Transverse colon (tissue), 4 donors: ENCODE measurements at places on chromosomes 11 and 22.

DNA sequence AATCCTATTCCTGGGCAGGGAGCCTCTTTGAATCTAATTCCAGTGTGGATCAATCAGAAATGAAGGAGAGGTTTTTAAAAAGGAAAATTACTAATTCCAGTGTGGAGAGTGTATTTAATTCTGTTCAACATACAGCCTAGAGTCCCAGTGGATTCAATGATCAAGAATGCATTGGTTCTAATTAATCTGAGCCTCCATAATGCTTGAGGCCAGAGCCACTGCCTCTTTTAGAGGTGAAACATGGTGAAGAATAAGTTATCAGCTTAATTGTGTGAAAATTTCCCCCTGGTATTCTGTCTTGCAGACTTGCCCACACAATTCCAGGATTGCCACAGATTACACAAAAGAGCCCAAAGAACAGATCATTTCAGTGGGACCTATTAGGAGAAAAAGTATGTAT, 87.7 kb downstream of the TECTA start:
- no peak for DNase-seq

- no peak for DNase-seq
These were observed 104.3 kb downstream of the RPL27A start for GRCh38 chr11:8786933-8787332.

DNA sequence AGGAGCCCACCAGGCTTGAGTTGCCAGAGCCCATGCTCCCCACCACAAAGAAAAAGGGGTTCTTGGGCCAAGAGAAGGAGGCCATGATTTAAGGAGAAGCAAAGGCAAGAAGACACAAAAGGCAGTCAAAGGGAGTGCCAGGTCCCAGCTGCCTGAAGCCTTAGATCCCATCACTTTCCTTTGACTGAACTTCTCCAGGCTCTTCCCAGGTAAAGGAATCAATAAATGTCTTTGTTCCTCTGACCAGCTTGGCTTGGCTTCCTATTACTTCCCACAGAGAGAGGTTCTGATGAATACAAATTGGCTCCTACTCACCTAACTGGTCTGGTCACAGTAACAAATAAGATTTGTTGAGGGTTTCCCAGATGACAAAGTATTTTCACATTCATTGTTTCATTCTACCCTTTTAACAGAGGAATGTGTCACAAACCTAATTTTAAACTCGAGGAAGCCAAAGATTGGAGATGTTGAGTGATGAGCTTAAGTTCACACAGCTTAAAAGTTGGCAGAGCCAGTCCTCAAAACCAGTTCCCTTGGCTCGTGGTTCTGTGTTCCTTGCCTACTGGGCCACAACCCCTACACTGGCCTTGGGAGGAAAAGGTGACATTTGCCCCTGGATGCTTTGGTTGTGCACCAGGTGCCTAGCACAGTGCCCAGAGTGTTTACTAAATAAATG, 96.4 kb upstream of the SESN3 start:
- no peak for DNase-seq

DNA sequence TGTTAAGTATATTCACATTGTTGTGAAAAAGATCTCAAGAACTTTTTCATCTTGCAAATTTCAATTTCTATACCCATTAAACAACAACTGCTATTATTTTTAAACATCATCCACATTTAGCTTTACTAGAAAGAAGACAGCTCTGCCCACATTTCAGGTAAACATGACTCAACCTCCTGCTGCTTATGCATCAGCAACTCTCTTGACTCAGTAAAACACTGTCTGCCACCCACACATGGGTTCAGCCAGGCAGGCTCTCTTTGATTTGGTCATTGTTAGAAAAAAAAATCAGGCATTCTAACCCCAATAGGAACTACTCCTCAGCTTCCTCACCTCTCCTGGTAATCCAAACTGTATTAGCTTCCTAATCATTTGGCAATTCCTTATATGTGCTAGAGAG, 5.1 kb upstream of the ENDOD1 start:
- DNase-seq, result no peak

DNA sequence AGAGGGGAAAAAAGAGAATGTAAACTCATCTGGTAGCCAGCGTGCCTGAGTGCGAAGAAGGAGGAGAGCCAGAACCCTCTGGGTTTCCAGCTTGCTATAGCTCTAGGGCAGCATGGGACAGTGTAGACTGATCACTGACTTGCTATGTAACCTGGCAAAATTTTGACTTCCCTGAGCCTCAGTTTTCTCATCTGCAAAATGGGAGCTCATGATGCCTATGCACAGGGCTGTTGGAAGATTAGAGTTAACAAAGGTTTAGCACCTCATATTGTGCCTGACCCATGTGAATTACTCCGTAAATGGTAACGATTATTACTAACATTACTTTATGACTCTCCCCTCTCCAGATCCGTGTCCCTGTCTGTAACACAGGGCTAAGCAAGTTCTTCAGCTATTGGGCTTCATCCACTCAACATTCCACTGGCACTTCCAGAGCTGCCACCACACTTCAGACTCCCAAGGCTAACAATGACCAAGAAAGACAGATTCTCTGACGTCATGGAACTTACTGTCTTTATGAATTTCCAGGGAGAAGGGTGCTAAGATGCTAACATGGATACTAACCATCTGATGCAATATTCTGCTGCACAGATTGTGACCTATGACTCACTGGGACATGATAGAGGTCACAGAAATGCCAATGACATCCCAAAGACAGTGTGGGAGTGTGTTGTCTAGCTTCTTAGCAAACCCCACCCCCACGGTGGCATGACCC, 195.2 kb downstream of the TRIM29 start:
- no peak for DNase-seq

DNA sequence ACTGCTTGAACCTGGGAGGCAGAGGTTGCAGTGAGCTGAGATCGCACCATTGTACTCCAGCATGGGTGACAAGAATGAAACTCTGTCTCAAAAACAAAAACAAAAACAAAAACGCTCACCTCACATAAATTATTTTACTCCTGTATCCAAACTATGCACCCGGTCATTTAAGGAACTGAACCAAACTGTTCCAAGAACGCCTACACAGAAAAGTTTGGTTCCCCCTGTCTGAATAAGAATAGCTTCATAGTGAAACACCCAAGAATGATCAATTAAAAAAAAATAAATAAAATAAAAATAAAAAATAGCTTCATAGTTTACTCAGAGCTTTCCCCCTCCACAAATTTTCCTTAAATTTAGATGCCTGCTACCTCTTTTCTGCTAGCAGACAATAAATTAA, 13.7 kb downstream of the NUP98 start:
- DNase-seq, result no peak

DNA sequence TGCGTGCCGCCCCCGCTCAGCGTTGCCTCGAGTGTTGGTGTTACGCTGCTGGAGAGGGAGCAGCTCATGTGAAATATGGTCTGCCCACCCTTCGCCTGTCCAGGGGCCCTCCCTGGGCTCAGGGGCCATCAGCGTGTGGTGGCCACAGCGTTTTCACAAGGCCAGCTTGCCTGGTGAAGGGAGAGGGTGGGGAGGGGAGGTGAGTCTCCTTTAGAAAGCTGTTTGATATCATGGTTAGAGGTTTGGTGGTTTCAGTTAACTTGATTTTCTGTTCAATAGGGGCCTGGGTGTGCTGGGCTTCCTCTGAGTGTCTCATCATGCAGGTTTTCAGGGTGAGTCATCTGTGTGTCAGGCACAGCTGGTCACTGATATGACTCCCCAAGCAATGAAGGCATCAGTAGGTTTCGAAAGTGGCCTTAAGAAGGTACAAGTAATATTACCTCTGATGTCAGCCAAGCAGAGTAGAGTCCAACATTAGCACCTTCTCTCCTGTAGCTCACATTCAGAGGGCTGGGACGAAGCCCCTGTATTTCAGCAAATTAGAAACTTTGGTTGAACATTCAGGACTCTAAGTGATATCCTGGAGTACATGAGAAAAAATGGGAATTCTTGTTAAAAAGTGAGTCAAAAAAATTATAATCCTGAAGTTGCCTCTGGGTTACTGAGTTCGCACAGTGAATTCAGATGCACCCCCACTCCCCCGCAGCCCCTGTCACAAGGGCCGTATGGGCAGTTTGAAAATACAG, 172.5 kb downstream of the TBC1D22A start:
- DNase-seq, result peak; percentile 30

- no peak for DNase-seq
These were observed 107.7 kb upstream of the PLET1 start for GRCh38 chr11:112368381-112368780.

DNA sequence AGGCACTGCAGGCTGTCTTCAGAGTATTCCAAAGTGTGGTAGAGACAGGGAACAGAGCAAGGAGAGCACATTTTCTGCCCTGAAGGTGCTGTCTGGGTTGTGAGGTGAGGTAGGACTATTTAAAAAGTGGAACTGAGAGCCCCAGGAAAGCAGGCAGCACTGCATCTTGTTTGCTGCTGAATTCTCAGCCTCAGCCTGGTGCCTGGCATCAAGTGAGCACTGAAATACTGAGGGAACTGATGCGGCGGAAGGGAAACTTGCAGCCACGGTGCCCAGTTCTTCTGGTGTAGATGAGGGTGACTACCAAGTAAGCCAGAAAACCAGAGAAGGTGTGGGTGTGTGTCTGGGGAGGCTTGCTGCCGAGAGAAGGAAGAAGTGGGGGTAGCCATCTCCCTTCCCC, 59.5 kb downstream of the TNRC6B start:
- no peak for DNase-seq

GRCh38 chr11:6417907-6418556, 862 bp downstream of the APBB1 start:
- DNase-seq, result no peak

- no peak for DNase-seq
These were observed 406.6 kb downstream of the LARGE1 start for GRCh38 chr22:33513388-33514338.

- no peak for DNase-seq
These were observed 24.5 kb upstream of the BLID start for GRCh38 chr11:122140500-122140899.

GRCh38 chr11:112997857-112998466, 36.7 kb downstream of the NCAM1 start:
- no peak for DNase-seq

DNA sequence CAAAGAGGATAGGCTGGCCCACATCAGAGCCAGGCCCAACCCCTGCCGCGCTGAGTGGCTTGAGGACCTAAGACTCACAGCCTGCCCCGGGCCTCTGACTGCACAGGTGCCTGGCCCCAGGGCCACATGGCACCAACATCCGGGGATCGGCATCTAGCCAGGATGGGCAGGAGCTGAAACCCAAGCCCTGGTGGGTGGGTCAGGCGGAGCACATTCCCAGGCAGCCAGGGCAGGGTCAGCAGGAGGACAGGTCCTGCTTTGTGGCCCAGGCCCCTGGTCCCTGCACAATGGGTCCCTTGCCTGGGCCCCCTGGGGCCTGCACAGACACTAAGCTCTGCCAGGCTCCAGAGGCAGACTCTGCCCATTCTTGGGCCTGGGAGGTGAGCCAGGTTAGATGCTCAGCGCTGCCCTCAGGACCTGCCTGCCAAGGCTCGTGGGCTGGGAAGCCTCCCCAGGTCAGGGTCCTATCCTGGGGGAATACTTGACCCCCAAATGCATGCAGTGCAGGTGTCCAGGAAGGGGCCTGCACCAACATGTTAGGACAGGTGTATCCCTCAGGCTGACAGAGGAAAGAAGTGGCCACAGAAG, 33.5 kb downstream of the ARVCF start:
- DNase-seq, result no peak

- no peak for DNase-seq
These were observed 26.4 kb downstream of the RDX start for GRCh38 chr11:110269996-110270395.

GRCh38 chr11:20353829-20354434, 9.6 kb upstream of the HTATIP2 start:
- DNase-seq, result peak; percentile 45

GRCh38 chr22:49760630-49761571, 66.8 kb downstream of the BRD1 start:
- DNase-seq, result no peak

DNA sequence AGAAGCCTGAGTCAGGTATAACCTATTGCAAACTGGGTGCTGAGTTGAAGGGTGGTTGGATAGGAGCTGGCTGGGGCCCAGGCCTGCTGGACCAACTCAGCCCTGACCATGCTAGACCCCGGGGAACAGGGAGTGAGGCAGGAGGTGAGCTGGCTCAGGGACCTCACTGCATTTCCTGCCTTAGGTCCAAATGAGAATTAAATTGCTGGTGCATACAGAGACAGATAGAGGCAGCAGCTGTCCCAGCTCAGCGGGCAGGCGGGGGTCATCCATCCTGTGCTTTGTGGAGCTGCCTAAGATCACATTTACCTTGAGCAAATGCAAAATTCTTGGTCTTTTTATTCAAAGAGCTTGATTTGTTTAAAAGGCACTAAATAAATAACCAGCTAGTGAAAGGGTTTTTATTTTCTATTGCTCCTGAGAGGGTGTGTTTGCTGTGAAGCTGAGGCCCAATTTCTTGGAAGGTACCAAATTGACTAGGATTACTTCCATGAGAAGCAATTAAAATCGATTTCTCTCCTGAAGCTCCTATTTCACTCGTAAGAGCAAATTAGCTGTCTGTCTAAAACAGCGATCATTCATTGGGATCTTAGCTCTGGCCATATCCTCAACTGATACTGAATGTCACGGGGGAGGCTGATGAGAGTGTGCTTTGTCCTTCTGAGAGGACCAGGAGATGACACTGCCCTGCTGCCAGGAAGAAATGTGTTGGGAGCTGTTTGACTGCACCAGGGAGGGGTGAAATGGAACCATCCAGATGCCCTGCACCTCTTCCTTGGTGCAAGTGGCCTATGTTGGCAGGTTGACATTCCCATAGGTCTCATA, 24.9 kb downstream of the USH1C start:
- no peak for DNase-seq

DNA sequence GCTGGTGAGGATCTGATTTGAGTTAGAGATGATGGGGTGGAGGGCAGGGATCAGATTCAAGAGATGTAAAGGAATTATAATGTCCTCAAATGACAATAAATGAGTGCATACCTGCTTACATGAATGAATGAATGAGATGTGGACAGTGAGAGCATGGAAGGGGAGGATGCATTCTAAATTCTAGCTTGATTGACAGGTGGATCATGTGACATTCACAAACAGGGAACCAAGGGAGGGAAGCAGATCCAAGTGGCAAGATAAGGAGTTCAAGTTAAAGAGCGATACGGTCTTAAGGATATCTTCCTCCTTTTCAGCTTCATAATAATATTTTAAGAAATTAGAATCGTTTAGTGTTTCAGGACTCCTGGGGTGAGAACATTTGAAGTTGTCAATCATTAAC, 170.5 kb upstream of the TBCEL start:
- DNase-seq, result no peak

- no peak for DNase-seq
These were observed 107.7 kb downstream of the CEP164 start for GRCh38 chr11:117435326-117435725.

- DNase-seq, result no peak
These were observed 27.9 kb downstream of the PPFIA1 start for GRCh38 chr11:70298243-70298915.
